ENCODE measurements at places on chromosomes 12 and 14.

- no peak for DNase-seq
Measured at GRCh38 chr12:27462151-27462694, 15.7 kb downstream of the SMCO2 start.

DNA sequence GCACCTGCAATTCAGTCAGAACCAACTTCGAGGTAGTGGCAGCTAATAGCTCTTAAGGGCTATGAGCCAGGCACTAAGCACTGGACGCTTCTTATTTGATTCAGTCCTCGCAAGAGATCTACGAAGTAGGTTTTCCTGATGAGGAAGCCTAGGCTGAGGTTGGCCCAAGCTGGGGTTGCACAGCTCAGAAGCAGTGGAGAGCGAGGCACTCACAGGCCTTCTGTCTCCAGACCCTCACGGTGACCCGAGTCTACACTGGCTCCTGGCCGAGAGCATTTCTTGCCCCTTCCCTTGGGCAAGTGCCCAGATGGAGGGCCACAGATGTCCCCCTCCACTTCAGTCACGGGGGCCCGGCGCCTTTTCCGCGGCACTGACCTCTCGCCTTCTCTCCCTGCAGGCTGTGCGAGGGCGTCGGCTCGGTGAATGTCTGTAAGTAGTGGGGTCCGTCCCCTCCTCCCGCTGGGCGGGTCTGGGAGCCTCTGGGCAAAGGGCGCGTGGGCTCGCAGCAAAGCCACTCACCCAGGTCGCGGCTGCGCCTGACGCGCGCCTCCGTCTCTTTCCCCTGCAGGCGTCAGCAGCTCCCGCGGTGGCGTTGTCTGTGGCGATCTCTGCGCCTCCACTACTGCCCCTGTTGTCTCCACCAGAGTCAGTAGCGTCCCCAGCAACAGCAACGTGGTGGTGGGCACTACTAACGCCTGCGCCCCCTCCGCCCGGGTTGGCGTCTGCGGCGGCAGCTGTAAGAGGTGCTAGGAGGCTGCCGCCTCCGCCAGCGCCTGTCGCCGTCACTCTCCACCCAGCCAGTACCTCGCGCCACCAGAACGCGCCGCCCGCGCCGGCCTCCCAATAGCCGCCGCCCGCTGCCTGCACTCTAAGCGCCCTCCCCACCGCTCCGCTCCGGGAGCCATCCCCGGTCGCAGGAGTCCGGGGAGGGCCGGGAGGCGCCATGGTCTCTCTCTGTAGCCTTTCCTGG lies 13.1 kb downstream of the KRT83 start:
- DNase-seq, result no peak

DNA sequence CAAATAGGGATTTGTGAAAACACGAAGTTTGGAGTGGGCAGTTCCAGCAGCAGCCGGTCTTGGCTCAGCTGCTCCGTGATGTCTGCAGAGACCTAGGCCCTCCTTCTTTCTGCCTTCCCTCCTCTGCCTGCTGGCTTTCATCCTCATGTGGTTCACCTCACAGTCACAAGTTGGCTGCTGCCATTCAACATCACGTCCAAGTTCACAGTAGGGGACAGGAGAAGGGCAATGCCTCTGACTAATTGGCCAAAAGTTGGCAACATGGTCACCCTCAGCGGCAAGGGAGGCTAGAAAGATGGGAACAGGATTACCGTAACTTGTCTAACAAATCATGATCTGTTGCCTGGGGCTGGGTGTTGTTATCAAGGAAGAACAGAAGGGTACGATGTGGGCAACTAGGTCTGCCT lies 7.8 kb upstream of the CACNA2D4 start:
- no peak for DNase-seq

DNA sequence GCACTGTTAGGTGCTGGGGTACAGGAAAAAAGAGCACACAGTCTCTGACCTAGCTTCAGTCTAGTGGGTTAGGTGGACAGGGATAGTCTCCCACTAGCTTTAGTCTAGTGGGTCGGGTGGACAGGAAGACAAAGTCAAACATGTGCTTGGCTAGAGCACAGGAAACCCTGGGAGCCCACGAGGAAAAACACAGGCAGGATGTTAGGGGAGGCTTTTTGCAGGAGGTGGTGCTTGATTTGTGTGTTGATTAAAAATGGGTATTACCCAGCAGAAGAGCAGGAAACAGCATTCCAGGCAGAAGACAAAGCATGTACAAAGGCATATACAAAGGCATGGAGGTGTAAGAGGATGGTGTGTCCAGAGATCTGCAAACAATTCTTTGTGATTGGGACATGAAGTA lies 23.3 kb downstream of the SLC38A2 start:
- DNase-seq, result no peak

GRCh38 chr14:50533241-50533705 lies 904 bp upstream of the MAP4K5 start:
- no peak for DNase-seq

- no peak for DNase-seq
Measured at GRCh38 chr14:90062127-90062794, 467 bp downstream of the KCNK13 start.

DNA sequence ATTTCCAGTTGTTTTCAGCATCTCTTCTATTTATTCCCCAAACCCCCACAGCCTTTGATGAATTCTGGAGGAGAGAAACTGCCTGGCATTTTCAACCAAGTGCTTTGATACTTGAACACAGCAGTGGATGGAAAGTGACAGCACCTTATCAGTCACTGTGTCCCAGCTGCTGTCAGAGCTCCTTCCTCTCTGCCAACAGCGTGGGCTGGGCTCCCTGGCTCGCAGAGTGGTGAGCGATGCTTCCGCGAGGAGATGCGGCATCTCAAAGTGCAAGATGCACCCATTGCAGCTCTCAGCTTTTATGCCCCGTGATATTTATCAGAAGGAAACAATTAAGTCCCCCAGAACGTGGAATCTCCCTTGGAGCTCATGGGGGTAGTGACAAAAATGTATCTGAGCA lies 72.6 kb upstream of the TCL1A start:
- DNase-seq, result no peak

DNA sequence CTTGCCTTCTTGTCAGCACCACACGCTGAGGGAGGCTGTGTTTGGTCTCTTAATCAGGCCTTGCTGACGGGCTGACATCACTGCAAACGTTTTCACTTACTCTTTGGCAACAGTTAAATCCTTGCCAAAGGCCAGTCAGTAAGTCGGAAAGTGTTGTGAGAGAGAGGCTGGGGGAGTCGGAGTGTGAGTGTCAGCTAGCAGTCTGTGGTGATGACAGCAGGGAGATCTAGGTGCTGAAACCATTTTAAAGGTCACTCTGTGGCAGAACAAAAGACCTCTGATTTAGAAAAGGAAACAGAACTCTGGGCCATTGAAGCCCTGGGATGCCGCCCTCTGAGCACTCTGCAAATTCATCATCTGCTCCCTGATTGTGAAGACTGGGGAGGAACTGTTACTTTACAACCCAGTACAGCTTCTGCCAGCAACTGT lies 143.5 kb downstream of the PAX9 start:
- no peak for DNase-seq

GRCh38 chr14:27096091-27096490 lies 498.3 kb upstream of the NOVA1 start:
- no peak for DNase-seq

GRCh38 chr14:36275741-36276140 lies 44.7 kb downstream of the MBIP start:
- no peak for DNase-seq

GRCh38 chr14:93107453-93107852 lies 8.3 kb downstream of the ITPK1 start:
- DNase-seq, result no peak

DNA sequence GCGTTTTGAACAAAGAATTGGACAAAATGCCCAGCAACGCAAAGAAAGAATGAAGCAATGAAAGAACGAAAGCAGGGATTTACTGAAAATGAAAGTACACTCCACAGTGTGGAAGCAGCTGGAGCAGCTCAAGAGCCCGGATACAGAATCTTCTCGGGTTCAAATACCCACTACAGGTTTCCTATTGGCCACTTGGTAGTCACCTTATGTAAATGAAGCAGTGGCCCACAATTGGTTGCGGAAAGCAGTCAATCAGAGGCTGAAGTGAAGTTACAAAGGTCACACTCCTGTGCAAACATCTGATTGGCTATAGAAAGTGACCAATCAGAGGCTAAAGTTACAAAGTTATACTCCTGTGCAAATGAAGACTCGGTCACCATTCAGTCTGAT lies 15.0 kb upstream of the PPP1R13B start:
- DNase-seq, result no peak

DNA sequence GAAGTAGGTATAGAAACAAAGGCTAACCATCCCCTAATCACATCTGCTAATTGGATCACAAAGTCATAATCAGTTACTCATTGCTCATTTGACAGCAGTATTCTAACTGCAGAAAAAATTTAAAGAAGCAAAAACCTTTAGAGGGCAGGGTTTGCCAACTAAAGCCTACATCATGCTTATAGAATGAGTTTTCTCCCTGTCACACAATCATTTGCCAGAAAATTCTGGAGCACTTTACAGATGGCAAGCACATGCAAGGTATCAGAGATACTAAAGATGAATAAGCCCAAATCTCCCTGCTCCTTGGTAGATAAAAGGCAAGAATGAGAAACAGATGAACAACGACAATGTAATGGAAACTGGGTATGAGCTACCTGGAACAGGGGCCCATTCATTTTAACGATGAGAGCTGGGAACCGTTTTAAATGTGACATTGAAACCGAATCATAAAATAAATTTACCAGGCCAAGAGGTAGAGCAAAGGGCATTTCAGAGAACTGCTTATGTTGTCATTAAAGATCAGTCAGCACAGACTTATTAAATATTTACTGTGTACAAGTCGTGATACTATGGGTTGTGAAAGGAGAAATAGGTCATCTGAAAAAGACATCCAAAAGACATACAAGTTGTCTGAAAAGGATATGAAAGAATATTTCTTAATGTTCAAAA lies 211.4 kb upstream of the ABCD2 start:
- DNase-seq, result no peak

GRCh38 chr14:95519699-95520098 lies 3.2 kb upstream of the SYNE3 start:
- no peak for DNase-seq

DNA sequence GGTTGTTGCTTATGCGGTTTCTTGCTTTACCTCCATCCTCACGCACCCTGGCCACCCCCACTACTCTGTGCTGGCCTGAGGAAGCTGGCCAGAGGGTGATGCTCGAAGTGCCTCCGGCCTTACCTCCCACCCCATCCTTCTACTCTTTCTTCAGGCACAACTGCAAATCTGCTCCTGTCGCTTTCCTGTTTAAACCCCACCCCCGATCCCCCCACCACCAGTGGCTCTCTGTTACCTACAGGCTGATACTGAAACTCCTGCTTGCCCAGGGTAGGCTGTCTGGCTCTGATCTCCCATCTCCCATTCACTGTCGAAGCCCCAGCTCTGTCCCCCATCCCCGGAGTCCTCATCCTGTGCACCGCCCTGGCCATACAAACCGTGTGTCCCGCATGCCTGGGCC lies 111.5 kb downstream of the PRMT8 start:
- no peak for DNase-seq

DNA sequence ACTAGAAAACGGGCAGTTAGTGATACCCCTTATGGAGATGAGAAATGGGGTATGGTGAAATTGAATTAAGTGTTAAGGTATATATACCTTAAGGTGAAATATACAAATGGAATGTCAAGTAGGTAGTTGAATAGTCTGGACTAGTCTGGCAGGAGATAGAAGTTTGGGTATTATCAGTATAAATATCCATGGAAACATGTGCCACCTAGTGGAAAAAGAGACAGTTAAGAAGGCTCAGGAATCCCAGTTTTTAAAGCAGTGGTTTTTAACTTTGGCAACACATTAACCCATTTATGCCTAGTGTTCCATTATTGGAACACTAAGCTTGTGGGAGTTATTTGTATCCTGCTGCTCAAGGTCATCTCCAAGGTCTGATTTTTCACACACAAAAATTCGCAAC lies 38.6 kb upstream of the TPH2 start:
- no peak for DNase-seq

- no peak for DNase-seq
Measured at GRCh38 chr12:68229956-68230355, 4.3 kb upstream of the IL26 start.

DNA sequence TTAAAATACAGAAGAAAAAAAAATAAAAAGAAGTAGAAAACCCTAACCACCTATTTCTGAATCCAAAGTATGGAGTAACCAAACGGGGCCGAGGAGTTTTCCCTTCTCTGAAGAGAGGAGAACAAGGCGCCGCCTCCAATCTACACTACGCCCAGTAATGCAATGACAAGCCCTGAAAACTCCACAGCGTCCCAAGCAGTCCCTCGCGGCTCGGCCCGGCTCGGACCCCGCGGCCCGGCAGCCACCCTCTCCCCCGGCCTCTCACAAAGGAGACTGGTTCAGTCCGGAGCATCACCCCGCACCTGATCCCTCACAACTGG lies 371 bp downstream of the CHD8 start:
- no peak for DNase-seq

DNA sequence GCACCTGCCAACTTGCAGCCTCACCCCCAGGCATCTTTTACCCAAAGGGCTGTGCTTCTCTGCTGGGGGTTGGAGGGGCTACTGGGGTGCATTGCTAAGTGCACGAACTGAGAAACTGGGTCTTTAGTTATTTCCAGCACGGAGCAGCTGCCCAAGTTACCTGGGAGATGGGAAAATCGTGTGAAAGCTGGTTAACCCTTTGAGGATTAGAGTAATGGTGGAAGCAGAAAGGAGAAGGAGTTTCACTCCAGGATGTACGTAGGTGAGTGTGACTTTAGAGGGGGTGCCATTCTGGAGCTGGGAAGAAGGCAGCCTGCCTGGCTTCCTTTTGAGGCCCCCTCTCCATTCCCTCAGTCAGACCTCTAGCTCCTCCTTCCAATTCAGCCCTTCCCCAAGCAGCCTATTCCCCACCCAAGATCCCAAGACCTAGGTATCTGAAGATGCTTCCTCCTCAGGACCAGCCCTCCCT lies 1.0 kb upstream of the ADCY6 start:
- no peak for DNase-seq

- no peak for DNase-seq
Measured at GRCh38 chr14:59020382-59020781, 168.1 kb upstream of the DAAM1 start.

All from SW 1271 (cell line).